Activated naive CD8-positive, alpha-beta T cell treated with anti-CD3 and anti-CD28 coated beads, Interleukin-2, amount 10 ng/mL, durations not matched to agents 7 days and 5 days (primary cell): ENCODE measurements at places on chromosomes 5 and 9. TPM values are rescaled to one million over a fixed set of nuclear protein-coding genes. Genes with fewer than 3 reads are reported as not detected.

Gene PCDHGC5
- not detected for total RNA-seq

Gene CDKN2AIPNL
- total RNA-seq, result 23.4 TPM

Gene CDC42SE2
- total RNA-seq, result 193 TPM

Gene AFF4
- total RNA-seq, result 42.1 TPM

Gene MARCHF11
- total RNA-seq, result not detected
